Right kidney (tissue), 9 donors: ENCODE measurements at places on chromosomes 1 and 21.

DNA sequence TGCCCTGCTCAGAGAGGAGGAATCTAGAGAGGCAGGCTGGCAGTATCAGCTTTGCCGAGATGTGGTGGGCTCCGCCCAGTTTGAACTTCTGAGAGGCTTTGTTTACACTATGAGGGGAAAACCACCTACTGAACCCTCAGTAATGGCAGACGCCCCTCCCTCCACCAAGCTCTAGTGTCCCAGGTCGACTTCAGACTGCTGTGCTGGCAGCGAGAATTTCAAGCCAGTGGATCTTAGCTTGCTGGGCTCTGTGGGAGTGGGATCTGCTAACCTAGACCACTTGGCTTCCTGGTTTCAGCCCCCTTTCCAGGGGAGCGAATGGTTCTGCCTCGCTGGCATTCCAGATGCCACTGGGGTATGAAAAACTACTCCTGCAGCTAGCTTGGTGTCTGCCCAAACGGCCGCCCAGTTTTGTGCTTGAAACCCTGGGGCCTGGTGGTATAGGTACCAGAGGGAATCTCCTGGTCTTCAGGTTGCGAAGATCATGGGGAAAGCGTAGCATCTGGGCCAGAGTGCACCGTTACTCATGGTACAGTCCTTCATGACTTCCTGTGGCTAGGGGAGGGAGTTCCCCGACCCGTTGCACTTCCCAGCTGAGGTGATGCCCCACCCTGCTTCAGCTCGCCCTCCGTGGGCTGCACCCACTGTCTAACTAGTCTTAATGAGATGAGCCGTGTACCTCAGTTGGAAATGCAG lies 43.6 kb downstream of the C21orf91 start:
- no peak for DNase-seq

DNA sequence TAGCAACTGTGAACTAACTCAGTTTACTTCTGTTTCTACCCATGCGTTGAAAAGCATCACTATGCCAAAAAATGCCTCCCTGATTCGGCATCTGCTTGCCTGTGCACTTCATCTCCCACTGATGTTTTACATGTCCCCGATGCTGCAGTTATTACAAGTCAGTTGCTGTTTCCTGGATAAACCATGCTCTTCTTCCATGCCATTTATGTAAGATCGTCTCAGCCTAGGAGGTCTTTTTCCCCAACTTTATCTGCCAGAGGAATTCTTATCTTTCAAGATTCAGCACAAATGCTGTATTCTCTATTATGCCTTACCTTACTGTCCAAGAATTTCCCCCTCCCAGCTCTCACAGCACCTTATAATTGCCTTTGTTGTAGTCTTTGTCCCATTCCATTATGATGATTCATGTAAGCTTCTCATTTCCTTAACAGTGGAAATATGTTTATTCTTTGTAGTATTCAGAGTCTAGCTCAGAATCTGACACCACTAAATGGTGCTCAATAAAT lies 30.0 kb downstream of the PRKACB start:
- no peak for DNase-seq

GRCh38 chr1:116544588-116545358 lies 26.1 kb downstream of the CD58 start:
- DNase-seq: no peak

DNA sequence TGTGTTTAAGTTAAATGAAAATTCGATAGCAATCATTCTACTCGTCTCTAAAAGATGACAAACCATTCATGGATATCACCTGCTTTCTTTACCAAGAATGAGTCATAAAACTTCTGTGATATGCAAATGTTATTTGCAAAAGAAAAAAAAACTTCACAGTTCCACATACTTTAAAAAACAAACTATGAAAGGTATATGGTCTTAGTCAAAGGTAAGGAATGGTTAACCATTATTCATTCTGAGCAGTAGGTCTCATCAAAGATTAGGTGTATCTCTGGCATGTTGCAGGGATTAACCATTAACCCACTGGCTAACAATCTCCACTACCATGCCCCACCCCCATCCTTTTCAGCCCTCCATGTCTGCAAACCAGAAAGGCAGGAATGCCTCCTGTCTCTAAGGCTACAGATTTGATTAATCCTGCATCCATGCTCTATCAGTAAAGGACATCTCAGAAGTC lies 44.4 kb downstream of the PTPN14 start:
- peak; percentile 31 for DNase-seq

DNA sequence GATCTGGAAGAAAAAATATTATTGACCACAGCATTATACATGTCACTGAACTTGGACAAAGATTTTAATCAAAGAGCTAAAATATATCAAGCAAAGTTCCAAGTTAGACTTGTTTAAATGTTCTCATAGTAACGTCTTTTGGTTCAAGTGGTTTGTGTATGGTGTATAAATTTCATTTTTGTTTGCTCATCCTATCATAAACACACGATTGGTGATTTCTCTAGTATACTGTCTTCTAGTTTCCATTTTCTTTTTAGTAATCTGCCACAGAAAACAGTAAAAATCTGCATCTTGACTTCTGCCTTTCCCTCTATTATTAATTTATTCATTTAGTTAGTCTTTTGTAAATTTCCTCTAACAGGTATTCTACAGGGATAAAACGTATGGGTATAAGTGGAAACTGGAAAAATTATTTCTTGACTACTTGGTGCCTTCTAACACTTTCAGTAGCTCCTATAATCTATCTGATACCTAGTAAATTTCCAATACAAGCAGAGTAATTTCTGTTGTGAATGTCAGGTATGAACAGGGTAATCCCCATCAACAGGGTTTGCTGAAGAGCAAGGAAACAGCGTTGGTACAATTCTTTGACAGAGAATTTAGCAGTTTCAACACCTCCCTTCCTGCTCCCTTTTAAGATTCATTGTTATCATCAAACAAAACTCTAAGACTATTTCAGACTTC lies 268.0 kb downstream of the PTPRC start:
- DNase-seq: no peak

DNA sequence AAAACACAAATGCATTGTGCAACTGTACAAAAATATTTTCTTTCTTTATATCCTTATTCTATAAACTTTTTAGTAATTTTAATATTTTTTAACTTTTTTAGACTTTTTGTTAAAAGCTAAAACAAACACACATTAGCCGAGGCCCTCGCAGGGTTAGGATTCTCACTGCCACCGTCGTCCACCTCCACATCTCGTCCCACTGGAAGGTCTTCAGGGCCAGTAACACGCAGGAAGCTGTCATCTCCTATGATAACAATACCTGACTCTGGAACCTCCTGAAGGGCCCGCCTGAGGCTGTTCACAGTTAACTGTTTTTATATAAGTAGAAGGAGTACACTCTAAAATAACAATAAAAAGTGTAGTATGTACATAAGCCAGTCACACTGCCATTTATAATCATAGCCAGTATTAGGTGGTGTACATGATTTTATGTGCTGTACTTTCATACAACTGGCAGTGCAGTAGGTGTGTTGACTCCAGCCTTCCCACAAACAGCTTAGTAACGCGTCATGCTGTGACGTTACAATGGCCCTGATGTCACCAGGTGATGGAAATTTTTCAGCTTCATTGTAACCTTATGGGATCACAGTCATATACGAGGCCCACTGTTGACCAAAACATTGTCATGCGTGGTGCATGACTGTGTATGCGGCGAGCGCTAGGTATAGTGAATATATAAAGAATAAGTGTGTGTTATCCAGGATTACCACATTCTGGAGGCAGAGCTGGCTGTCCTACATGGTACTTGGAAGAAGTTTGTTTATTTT lies 8.8 kb downstream of the TFF2 start:
- DNase-seq: no peak
